ENCODE measurements at places on chromosomes 2 and 18.

DNA sequence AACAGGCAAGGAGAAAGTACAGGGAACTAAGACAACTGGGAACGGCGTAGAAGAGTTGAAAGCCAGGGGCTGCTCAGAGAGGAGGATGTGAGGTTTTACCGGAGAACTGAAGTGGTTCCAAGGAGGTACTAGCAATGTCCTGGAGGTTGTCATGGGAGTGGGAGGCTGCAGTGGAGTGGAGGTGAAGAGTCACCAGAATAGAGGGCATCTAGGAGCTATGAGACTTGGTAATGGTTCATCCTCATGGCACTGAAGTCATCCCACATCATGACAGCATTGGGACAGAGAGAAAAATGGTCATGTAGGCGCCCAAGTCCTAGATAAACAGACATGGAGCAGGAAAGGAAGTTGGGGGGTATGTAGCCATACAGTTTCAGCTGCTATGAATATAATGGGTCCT is 26.3 kb downstream of the MRPL33 start:
- DNase-seq = no peak

- DNase-seq = no peak
Observed at GRCh38 chr2:133733901-133734255, 165.6 kb upstream of the NCKAP5 start.

DNA sequence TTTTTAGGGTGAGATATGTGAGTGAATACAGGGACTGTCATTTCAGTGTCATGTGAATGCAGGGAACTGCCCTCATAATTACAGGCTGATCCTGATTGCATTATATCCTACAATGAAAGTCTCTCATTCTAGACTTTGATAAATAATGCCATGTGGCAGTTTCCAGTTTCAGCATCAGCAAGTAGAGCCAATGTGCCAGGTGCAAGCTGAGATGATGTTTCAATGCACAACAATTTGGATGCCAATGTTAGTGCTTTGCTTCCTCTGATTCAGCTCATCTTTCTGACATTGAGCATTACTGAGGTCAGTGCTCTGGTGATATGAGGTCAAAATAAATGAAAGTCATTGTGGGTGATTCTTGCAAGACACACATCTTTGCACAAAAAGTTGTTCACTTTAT is 63.7 kb upstream of the TFPI start:
- DNase-seq = no peak

GRCh38 chr2:210224591-210224940 is 681 bp downstream of the ACADL start:
- no peak for DNase-seq

GRCh38 chr2:221973502-221973901 is 325.3 kb downstream of the PAX3 start:
- no peak for DNase-seq

DNA sequence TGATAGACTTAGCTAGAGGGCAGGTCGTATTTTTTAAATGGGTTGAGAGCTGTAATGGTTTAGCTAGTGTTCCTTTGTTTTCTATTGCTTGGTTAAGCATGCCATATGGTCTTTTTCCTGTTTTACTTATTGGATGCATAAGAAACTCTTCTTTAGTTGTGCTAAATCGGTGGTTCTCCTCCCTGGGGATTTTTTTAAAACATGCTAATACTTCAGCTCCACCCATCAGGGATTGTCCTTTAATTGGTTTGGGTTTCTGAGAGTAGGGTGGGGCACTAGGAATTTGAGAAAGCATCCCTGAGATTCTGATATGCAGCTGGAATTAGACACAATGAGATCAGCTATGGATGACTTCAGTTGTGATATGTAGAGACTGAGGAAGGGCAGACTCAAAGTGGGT is 497.2 kb downstream of the THSD7B start:
- DNase-seq = no peak

- DNase-seq = no peak
Observed at GRCh38 chr2:102337012-102337411, 18.6 kb upstream of the IL18R1 start.

GRCh38 chr2:174335988-174336500 is 1.3 kb downstream of the SP9 start:
- no peak for DNase-seq

GRCh38 chr2:230765611-230766300 is 53.1 kb downstream of the CAB39 start:
- DNase-seq = no peak

GRCh38 chr18:2237706-2238105 is 333.6 kb downstream of the METTL4 start:
- no peak for DNase-seq

DNA sequence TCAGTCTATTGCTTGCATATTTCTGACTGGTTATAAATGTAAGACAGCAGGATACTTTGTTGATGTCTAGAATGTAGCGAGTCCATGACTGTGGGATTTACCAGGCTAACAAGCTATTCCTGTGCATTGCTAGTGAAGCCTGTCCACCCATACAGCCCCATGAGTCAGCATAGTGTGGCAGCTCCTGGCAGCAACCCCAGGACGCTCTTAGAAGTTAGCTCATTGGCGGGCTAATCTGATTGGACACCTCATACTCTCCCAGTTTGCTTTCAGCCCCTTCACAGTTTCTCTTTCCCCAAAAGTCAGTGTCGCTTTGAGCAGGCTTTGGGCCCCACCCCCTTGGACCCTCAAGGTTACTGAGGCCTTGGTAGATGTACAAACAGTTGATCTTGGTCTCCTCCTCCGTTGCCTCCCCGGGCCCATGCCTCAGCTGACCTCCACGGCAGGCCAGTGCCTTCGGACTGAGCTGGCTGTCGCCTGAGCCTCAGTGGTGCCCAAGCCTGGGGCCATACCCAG is 48.0 kb downstream of the COA5 start:
- DNase-seq = no peak

DNA sequence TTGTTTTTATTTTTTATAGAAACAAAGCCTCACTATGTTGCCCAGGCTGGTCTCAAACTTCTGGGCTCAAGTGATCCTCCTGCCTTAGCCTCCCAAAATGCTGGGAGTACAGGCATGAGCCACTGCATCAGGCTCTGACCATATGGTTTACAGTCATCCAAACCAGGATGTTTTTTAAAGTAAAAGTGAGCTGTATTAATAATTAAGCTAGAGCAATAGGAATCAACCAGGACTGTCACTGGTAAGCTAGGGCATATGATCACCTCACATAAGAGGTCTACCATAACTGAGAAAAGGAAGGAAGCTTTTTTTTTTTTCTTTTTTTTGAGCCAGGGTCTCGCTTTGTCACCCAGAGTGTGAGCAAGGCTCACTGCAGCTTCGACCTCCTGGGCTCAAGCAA is 8.5 kb upstream of the RBBP8 start:
- no peak for DNase-seq

GRCh38 chr2:131584380-131584779 is 56.7 kb downstream of the CCDC74A start:
- DNase-seq = no peak

- no peak for DNase-seq
Observed at GRCh38 chr2:23824777-23825212, 102.1 kb downstream of the ATAD2B start.

GRCh38 chr2:225429717-225430116 is 30.2 kb downstream of the NYAP2 start:
- DNase-seq = no peak

- no peak for DNase-seq
Observed at GRCh38 chr2:190763100-190763499, 114.2 kb downstream of the NAB1 start.

DNA sequence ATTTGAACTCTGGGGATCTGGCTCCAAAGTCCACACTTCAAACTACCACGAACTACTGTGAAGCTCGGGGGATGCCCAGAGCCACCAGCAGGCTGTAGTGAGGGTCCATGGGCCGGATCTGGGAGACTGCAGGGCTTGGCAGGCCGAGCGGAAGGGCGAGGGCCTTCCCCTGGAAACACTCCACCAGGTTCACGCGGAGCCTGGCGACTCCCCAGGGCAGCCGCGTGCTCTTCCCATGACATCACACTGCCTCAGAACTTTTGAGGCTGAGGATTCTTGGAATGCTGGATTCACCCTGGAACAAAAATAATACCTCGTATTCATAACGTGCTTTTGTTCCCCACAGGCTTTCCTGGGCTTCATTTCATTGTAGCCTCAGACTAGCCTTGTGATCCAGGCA is 201.0 kb downstream of the SMAD7 start:
- DNase-seq = no peak

DNA sequence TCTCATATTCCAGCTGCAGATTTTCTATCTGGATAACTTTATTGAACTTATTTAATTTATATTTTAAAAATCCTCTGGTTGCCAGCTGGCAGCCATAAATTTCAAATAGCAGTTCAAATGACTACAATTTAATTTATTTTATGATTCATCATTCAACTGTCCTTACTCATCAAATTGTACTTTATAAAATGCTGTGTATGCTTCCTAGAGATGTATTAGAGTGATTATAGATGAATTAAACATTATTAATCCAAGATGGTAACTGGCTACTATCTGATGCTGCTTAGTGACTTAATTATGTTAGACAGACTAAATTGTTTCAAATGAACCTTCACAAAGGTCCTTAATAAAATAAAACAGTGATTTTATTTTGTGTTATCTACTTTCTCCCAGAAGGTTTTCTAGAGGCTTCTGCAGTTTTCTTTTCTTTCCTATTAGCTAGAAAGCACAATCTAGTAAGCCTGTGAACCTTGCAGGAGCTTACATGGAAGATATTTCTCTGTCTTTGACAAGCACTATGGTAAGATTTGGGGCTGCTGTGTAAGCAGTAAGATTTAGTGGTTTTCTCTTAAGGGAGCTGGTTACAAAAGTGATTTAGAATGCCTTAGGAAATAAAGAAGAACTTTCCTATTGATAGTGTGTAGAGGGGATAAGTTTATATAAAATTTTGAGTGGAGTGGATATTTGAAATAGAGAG is 322.3 kb downstream of the FSIP2 start:
- DNase-seq = no peak

GRCh38 chr2:238260883-238261282 is 21.0 kb upstream of the HES6 start:
- no peak for DNase-seq

- DNase-seq = no peak
Observed at GRCh38 chr2:127177617-127178263, 42.4 kb downstream of the CYP27C1 start.

DNA sequence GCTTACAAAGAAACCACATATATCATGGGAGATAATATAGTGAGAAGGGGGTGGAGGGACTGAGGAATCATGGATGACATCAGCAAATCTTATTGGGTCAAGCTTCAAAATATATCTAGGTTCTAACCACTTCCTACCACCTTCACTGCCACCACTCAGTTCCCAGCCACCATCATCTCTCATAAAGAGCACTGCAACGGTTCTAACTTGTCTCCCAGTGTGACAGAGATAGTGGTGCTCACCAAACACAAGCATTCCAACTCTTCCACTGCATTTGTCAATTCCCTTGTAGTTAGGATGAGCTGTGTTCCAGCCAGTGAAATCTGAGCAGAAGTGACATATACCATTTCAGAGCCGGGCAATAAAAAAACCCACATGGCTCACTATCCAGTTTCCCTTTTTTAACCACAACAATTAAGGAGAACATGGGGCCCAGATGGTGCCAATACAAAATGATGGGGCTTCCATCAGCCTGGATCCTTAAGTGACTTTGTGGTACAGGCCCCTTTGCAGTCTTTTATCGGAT is 318.1 kb downstream of the NBAS start:
- no peak for DNase-seq

- no peak for DNase-seq
Observed at GRCh38 chr18:5651736-5652135, 107.9 kb upstream of the EPB41L3 start.

GRCh38 chr2:8452979-8453903 is 228.6 kb upstream of the ID2 start:
- DNase-seq = no peak

DNA sequence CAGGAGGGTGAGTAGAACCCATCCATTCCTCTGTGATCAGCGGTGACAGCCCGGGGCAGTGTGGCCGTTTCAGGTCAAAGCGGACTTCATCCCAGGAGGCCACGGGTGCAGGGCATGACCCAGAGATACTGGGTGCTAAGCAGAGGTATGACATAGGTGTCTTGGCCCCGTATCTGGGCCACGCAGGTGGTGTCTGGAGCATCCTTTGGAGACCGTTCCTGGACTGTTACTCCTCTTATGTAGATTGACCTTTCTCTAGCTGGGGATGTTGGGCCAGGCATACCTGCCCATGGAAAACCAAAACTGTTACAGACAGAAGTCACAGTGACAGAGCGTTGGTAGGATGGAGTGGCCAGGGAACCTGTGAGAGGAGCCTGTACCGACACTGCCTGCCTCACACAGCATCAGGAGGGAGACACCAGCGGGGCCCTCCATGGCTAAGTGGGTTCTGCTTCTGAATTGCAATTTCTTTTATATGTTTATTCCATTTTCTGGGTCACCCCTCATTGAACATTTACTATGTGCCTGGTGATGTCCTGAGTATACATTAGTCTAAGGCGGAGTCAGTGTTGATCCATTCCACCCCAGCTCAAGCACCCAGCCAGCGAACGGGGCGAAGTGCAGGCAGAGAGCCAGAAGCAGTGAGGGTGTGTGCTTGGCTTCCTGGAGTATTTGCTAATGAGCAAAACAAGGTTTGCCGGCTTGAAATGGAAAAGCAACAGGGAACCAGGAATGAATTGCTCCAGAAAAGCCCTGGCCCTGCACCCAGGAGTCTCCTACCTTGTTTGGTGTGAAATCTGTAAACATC is 141.7 kb downstream of the SH3RF3 start:
- DNase-seq = no peak

- no peak for DNase-seq
Observed at GRCh38 chr2:45904267-45904945, 252.9 kb downstream of the PRKCE start.

GRCh38 chr2:127561371-127561770 is 25.9 kb downstream of the MYO7B start:
- no peak for DNase-seq

DNA sequence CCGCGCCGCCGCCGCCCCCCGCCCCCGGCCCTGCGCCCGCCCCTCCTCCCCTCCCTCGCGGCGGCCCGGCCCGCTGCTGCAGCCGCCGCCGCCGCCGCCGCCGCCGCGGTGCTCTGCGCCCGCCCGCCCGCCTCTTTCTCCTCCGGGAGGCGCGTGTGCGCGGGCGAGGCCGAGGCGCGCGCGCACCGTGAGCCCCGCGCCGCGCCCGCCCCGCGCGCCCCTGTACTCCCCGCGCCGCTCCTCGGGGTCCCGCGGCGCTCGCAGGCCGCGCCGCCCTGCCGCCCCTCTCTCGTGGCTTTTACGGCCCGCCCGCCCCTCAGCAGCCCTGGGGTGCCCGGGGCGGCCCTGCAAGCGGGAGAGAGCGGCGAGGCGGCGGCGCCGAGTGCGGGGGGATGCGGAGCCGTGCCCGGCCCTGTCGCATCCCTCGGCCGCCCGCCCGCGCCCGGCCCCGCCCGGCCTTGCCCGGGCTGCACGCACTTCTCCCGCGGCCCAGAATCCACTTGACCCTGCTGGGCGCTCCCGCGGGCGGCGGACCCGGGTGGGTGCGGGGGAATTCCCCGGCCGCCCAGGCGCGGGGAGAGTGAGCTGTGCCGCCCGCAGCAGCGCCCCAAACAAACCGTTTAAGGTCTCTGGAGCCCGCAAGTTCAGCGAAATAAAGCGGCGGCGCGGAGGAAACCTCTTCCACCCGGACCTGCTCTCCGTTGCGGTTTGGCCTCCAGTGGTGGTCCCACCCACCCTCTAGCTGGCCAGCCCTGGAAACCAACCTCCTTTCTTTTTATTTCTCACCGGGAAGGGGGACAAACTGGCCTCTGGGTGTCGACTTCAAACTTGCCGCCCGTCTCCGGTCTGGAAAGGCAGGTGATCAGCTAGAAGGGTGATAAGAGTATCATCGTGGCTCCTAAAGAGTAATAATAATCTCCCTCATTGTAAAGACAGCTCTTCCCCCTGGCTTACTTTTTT is 37.4 kb downstream of the AFF3 start:
- DNase-seq = no peak

Data from stimulated activated CD8-positive, alpha-beta memory T cell treated with anti-CD3 and anti-CD28 coated beads, Interleukin-2, amount 100 ng/mL, for 1 hour (primary cell).